H1 (cell line): ENCODE measurements at places on chromosomes 3 and 15. TPM values are rescaled to one million over a fixed set of nuclear protein-coding genes. Genes with fewer than 3 reads are reported as not detected.

Gene CA12
- total RNA-seq, result 4.9 and 5.8 TPM in 2 replicates

Gene CACNA2D3
- 1.8 and 2.2 TPM in 2 replicates for total RNA-seq

Gene CCR8
- total RNA-seq, result not detected in 2 replicates

Gene TRH
- not detected in 2 replicates for total RNA-seq

Gene HYAL1
- total RNA-seq, result 1.7 and 2.0 TPM in 2 replicates

Gene EBLN2
- 3.8 and 3.9 TPM in 2 replicates for total RNA-seq

Gene C3orf20
- total RNA-seq, result not detected in 2 replicates

Gene SI
- not detected in 2 replicates for total RNA-seq

Gene IGDCC3
- 45.7 and 45.9 TPM in 2 replicates for total RNA-seq

Gene TRIM59
- total RNA-seq, result 53.4 and 57.8 TPM in 2 replicates

Gene LRRC34
- total RNA-seq, result 3.3 and 4.6 TPM in 2 replicates

GRCh38 chr15:77733579-77734300 lies 101.0 kb upstream of the LINGO1 start:
- no peaks in the 10 kb centered on the region for H3K27me3 ChIP-seq
- H3K27ac ChIP-seq, result no peak overlapping the region
- H3K4me3 ChIP-seq, result no peak overlapping the region
- DNase-seq, result no peak
- no peaks in the 10 kb centered on the region for H3K36me3 ChIP-seq
- H3K4me1 ChIP-seq, result peaks cover 12% of the 10 kb centered on the region

DNA sequence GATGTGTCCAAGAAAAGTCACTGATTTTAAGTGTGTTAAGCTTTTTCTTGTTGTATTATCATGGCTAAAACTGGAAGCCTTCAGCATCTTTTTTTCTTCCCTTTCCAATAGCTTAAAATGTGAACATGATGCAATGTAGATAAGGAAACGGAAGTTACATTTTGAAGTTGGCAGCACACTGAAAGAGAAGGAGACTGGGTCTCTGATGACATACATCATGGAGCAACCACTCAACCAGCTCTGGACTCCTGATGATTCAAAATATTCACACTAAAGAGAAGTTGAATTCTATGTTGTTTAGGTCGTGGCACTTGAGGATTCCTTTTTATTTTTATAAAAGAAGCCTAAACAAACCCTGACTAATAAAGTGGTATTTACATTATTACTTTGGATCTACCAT lies 488.3 kb upstream of the ALCAM start:
- no peak overlapping the region for H3K4me3 ChIP-seq
- DNase-seq, result no peak
- no peak overlapping the region for H3K27ac ChIP-seq
- H3K27me3 ChIP-seq, result no peaks in the 10 kb centered on the region
- no peaks in the 10 kb centered on the region for H3K36me3 ChIP-seq

DNA sequence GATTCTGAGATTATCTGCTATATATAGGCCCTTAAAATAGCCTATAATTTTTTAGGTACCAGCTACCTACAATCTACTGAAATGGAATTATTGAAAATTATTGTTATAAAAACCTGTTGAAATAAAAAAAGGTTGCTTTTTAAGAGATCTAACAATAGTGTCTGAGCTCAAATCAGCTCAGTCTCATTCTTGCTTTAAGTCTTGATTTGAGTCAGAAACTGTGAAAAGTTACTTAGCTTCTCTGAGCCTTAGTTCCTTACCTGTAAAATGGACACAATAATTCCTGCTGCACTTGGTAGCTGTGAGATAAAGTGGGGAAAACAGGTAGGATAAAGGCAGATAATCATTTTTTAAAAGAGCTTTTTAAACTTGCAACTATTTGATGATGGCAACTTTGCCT lies 118.8 kb upstream of the UBE2E2 start:
- H3K4me3 ChIP-seq, result no peak overlapping the region
- no peaks in the 10 kb centered on the region for H3K36me3 ChIP-seq
- DNase-seq, result no peak
- peaks cover 3% of the 10 kb centered on the region; the same call in 1 of the 2 replicates for H3K4me1 ChIP-seq

DNA sequence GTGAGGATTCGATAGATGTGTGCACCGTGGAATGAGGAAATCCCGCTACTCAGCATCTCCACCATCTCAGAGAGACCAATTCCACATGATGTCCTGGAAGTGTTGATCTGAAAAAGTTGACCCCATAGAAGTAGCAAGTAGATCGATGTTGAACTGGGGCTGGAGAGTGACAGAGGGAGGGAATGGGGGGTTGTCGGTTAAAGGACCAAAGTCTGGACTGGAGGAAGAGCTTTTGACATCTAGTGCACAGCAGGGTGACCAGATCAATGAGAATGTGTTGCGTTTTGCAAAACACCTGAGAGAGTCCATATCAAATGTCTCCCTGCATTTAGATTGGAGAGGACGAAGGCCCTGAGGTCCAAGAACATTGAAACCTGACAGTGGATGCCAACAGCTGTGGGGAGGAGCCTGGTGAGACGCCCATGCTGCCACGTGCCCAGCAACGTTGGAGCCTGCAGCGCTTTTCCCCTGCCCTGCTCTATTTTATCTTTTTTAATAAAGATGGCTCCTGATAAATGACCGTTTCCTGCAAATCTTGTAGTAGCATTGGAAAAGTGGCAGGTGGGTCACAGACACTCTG lies 30.1 kb upstream of the RPL32 start:
- DNase-seq, result no peak
- no peak overlapping the region for H3K4me3 ChIP-seq
- H3K27me3 ChIP-seq, result peaks cover 6% of the 10 kb centered on the region; the same call in 1 of the 2 replicates
- no peaks in the 10 kb centered on the region for H3K4me1 ChIP-seq
- H3K36me3 ChIP-seq, result no peaks in the 10 kb centered on the region

DNA sequence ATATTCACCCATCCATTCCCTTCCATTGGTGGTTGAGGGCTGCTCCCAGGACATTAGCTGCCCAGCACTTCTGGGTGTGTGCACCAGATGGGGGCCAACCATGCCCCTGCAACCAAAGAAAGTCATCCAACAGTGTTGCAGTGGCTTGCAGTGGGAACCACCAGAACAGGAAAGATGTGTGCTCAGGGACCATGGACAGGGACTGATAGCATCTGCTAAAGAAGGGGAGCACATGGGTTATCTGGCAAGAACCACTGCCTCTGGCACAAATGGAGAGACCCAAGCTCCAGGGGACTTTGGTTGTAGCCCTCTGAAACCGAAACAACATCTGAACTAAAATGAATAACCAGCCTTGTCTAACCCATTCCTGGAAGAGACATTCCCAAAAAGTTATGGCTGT lies 8.1 kb downstream of the DCLK3 start:
- no peak for DNase-seq
- no peak overlapping the region for H3K4me3 ChIP-seq

GRCh38 chr3:3023111-3023745 lies 86.9 kb downstream of the IL5RA start:
- no peak for DNase-seq
- no peak overlapping the region for H3K27ac ChIP-seq
- H3K4me3 ChIP-seq, result no peak overlapping the region
- peaks cover 8% of the 10 kb centered on the region; the same call in 1 of the 2 replicates for H3K4me1 ChIP-seq
- H3K36me3 ChIP-seq, result no peaks in the 10 kb centered on the region

GRCh38 chr15:70308735-70309434 lies 211.2 kb upstream of the TLE3 start:
- no peak overlapping the region for H3K27ac ChIP-seq
- no peak overlapping the region for H3K4me3 ChIP-seq

DNA sequence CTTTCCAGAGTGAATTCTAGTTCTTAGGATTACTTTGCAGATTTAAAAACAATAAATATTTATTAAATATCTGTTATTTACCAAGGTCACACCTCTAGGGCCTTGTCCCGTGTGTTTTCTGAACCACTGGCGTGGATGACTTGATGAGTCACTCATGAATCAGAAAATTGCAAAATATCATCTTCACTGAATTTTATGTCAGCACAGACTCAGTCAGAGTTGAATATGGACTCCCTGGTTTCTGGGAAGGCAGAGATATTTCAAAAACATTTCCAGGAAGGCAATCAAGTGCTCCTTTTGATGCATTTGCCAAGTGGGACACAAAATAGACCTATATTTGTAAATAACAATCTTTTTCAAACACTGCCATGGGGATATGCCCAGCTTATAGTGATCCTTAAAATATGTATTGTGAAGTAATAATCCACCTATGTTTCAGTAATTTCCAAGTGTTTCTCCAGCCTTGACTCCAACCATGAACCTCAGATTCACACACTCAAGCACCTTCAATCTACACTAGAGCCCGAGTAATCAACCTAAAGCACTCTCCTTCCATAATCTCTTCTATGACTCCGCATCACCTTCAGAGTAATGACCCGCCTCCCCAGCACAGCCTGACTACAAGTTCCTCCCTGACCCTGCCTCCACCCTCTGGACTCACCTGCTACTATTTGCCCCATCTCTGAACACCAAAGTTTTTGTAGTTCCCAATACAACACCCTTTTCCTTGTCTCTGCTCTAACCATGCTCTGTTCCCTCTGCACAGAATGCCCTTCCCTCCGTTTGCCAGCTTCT lies 24.3 kb downstream of the DPH3 start:
- no peak overlapping the region for H3K4me3 ChIP-seq
- H3K4me1 ChIP-seq, result no peaks in the 10 kb centered on the region
- no peaks in the 10 kb centered on the region for H3K36me3 ChIP-seq
- H3K27me3 ChIP-seq, result no peaks in the 10 kb centered on the region
- no peak for DNase-seq
- no peak overlapping the region for H3K27ac ChIP-seq

GRCh38 chr3:60262546-60262945 lies 988.7 kb downstream of the FHIT start:
- no peaks in the 10 kb centered on the region for H3K36me3 ChIP-seq
- no peaks in the 10 kb centered on the region for H3K4me1 ChIP-seq
- no peak overlapping the region for H3K27ac ChIP-seq
- DNase-seq, result no peak

DNA sequence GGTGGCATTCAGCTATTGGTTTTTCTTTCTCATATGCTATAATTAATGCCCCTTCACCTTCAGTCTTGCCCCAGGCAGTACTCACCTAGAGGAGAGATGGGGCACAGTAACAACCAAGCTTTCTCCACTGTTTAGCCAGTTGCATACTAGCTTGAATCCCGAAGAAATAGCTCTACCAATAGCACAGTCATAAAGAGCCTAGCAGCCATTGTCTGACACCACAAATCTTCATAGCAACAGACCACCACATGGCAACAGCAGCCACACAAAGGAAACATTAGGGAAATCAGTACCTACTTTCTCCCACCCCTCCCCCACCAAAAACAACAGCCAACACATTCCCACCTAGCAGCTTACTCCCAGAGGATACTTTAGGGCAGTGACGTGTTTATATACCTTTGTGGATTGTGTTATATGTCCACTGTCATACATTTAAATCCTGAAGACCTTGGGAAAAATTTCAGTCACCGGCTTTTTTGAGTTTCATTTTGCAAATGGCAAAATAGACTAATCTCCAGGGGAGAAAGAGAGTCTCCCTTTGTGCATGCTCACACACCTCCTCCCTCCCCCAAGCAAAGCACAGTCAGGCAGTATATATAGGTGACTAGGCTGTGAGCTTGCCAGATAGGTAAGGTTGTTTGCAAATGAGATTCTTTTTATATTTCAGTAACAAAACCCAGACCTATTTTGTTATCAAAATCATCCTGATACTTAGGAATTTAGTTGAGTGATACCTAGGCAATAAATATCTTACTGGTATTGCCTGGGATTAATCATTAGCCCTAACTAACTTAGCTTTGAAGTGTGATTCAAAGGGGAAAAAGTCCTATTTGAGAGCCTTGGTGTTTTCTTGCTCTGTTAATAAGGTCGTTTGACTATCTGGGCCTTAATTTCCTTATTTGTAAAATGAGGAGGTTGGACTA lies 140.6 kb downstream of the RBPMS2 start:
- H3K4me1 ChIP-seq, result peaks cover 16% of the 10 kb centered on the region
- no peaks in the 10 kb centered on the region for H3K36me3 ChIP-seq
- H3K4me3 ChIP-seq, result no peak overlapping the region
- DNase-seq, result peak; percentile 50
- H3K27me3 ChIP-seq, result no peaks in the 10 kb centered on the region
- peak overlapping the region; percentile 84 for H3K27ac ChIP-seq

DNA sequence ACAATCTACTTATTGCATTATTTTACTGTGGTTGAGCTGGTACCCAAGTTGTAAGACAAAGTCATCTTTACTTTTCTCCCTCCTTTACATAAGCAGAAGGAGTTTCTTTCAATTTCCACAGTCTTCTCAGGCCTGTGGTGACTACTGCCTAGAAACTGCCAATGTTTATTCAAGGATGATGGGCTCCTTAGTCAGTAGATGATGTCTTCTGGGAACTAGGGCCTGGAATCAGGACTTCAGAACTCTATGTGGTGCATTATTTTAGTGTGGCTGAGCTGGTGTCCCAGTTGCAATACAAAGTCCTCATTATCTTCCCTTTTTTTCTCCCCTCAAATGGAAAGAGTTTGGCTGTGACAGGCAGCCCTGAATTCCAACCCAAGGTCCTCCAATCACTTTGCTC lies 1762.5 kb downstream of the SI start:
- DNase-seq, result no peak
- no peak overlapping the region for H3K4me3 ChIP-seq
- H3K27me3 ChIP-seq, result no peaks in the 10 kb centered on the region
- H3K36me3 ChIP-seq, result no peaks in the 10 kb centered on the region
- no peak overlapping the region for H3K27ac ChIP-seq

GRCh38 chr3:13274551-13275332 lies 145.4 kb downstream of the NUP210 start:
- no peak overlapping the region for H3K27ac ChIP-seq
- H3K36me3 ChIP-seq, result no peaks in the 10 kb centered on the region
- DNase-seq, result no peak
- H3K4me1 ChIP-seq, result no peaks in the 10 kb centered on the region
- no peak overlapping the region for H3K4me3 ChIP-seq

- H3K27ac ChIP-seq, result no peak overlapping the region
- H3K27me3 ChIP-seq, result no peaks in the 10 kb centered on the region
- no peaks in the 10 kb centered on the region for H3K4me1 ChIP-seq
- H3K4me3 ChIP-seq, result no peak overlapping the region
- no peaks in the 10 kb centered on the region for H3K36me3 ChIP-seq
Measured at GRCh38 chr15:48354694-48355303, 23.6 kb downstream of the DUT start.

DNA sequence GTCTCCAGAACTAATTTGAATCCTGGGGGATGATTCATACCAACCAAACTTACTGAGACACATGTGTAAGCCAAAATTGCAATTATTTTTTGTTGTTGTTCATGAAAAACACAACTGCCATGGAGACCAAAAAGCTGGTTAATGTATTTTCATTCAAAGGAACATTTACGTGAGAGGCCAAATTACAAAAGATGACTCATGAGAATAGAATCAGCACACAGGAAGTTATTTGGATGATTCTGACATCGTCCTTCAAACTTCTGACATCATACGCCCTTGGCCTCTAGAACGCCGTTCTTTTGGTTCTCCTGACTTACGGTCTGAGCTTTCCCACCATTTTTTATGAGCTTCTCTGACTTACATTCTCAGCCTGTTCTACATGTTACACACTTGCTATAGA lies 3.0 kb upstream of the ZNF280D start:
- no peak for DNase-seq
- H3K4me1 ChIP-seq, result peaks cover 3% of the 10 kb centered on the region
- H3K27ac ChIP-seq, result no peak overlapping the region
- H3K27me3 ChIP-seq, result peaks cover 3% of the 10 kb centered on the region; the same call in 1 of the 2 replicates
- H3K36me3 ChIP-seq, result no peaks in the 10 kb centered on the region
- no peak overlapping the region for H3K4me3 ChIP-seq
